ENCODE measurements at places on chromosomes 1 and 21.

GRCh38 chr1:202311875-202312635 is 29.7 kb downstream of the UBE2T start:
- DNase-seq: no peak

DNA sequence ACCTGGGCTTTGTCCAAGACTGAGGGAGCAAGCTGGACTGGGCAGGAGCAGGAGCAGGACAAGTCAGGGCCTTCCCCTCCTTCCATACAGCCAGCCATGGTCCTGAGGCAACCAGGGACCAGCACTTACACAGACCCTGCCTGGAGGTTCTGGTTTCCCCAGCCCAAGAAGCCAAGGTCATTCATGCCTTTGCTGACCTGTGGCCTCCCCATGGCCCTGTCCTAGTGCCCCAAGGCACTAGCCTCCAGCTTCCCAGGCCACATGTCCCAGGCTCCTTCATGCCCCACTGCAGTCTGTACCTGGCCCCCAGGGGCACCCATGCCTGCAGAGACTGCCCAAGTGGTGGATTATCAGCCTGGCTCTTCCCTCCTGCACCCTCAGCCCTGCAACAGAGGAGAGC is 243.9 kb downstream of the TOMM20 start:
- no peak for DNase-seq

- DNase-seq: no peak
Observed at GRCh38 chr21:14995695-14996490, 68.9 kb downstream of the NRIP1 start.

DNA sequence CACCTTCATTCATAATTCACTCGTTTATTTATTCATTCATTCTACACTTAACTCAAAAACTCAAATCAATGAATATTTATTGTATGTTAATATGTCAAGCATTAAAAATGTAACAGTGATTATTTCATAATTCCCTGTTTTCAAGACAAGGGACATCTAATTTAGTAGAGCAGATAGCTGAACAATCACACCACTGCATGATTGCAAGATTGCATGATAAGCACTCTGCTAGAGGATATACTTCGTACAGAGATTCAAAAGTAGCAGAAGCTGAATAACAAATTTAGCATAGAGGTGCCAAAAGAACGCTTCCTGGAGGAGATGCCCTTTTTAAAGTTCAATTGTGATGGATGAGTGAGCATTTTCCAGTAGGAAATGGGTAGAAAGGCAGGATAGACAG is 190.6 kb upstream of the BEND5 start:
- no peak for DNase-seq

- no peak for DNase-seq
Observed at GRCh38 chr1:89125240-89125912, 538 bp downstream of the GBP2 start.

- DNase-seq: no peak
Observed at GRCh38 chr1:234616644-234617043, 6.7 kb upstream of the IRF2BP2 start.

DNA sequence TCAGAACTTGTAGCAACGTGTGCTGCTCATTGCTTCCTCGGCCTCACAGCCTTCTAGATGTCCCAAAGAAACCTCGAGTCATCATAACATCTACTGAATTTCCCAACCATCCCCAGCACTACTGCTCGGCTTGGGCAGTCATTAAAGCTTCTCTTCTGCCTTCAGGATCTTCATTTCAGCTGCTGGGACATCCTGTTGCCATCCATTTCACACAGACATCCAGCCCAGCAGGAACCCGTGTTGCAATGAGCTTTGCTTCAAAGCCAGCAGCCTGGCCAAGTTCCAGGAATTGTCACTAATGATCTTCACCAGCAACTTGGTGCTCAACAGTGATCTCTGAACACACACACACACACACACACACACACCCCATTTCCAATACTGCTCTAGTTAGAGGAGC is 18.5 kb downstream of the WLS start:
- DNase-seq: no peak

DNA sequence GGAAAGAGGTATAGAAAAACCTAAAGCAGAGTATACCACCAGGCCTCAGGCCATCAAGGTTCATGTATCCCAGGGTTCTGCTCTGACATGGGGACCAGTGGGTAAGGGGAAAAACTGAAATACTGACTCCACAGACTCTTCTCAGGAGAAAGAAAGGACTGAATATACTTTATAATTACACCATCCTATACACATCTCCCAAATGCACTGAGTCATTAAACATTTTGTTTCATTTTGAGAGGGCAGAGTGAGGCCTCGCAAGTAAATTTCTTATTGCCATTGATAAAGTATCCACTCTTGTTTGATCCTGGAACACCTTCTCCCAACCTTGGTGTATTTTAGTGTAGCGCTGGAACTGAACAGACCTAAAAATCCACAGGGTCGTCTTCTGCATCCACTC is 247.9 kb downstream of the SLC45A1 start:
- no peak for DNase-seq

DNA sequence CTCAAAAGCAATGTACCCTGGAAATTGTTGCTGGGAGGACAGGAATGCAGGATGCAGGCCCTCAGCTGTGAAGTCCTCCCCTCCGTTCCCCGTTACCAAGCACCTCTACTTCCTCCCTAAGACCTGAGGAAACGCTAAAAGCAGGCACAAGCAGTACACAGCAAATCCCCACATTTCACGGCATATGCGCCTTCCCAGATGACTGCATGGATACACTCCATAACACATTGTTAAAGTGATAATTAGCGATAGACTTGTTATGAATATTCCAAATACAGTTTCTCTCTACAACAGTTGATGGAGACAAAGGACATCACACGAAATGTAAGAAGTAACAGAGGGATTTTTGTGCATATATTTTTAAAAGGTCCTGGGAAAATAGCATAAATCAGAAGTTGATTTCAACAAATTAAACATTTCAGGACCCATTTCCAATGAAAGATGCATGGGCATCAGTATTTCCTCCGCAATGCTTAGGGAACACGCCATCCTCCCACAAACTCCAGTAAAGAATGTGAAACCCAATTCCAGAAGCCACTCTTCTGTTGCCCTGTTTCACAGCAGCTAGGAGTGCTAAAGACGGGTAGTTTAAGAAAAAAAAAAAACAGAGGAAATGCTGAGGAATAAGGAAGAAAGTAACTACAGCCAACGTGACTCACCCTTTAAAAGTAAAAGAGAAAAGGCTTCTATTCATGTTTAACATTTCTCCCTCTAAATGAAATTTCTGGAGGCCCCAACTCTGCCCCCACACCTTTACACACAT is 75.5 kb downstream of the HIVEP3 start:
- DNase-seq: no peak

- no peak for DNase-seq
Observed at GRCh38 chr1:183609313-183609712, 19.1 kb upstream of the NCF2 start.

DNA sequence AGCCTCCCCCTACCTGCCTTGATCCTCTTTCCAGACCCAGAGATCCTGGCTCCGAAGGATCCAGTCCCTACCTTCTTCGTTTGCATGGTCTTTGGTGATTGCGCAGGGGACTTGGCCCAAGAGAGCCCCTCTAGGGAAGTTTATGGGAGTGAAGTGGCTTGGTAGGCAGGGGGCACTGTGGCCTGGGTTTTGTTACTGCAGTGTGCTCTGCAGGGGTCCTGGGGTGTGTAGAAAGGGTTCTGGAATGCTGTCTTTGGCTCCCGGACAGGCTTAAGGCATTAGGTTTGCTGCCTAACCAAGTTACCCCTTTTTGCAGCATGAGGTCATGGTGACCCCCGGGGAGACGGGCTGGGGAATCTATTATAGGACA is 3.8 kb downstream of the ATP8B2 start:
- no peak for DNase-seq

- no peak for DNase-seq
Observed at GRCh38 chr1:201646411-201647022, 107.6 kb downstream of the NAV1 start.

- no peak for DNase-seq
Observed at GRCh38 chr1:8903908-8904650, 25.6 kb upstream of the ENO1 start.

DNA sequence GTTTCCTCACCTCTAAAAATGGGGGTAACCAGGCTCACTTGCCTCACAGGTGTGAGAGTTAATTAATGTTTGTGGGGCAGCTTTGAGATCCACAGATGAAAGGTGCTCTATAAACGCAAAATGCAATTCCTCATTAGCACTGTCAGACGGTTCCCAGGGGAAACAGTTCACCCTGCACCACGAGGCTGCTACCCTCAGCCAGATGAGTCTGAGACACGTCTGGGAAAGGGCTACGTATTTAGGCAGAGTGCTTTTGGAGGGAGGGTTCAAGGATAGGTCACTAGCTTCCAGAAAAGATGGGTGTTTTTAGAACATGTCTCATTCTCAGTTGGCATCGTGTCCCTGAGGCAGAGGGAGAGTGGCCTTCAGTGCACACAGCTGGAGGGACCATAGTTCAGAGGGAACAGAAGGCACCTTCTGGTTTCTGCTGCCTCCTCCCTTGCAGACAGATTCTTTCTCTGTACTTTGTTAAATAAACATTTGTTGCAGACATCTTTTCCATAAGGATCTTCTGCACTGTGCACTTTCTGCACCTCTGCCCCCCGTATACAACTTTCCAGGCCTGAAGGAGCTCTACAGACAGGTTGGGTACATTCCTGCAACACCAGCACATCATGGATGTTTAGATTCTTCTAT is 139.9 kb downstream of the CLIC6 start:
- no peak for DNase-seq

DNA sequence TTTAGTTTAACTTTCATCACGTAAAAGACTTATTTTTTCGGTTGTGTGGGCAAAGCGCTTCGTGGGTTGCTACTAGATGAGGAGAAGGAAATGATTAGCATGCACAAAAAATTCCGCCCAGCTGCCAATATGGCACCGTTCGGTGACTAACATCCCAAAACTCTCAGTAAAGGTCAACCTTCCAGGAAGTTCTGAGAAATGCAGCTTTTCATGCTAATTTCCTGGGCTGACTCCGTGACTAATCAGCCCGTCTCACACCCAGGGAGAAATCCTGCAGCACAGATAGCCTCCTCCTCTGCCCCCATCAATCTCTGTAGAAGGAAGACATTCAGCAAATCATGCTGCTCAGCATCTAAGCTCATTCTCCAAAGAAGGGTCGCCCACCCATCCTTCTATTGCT is 34.1 kb downstream of the TMCO4 start:
- DNase-seq: no peak

GRCh38 chr1:230288641-230289349 is 137.3 kb downstream of the PGBD5 start:
- no peak for DNase-seq

All from stimulated activated CD4-positive, alpha-beta T cell treated with anti-CD3 and anti-CD28 coated beads, Interleukin-1b, Interleukin-23, amount 100 ng/mL, for 1 hour (primary cell).